ENCODE measurements at places on chromosomes 11 and 22.

DNA sequence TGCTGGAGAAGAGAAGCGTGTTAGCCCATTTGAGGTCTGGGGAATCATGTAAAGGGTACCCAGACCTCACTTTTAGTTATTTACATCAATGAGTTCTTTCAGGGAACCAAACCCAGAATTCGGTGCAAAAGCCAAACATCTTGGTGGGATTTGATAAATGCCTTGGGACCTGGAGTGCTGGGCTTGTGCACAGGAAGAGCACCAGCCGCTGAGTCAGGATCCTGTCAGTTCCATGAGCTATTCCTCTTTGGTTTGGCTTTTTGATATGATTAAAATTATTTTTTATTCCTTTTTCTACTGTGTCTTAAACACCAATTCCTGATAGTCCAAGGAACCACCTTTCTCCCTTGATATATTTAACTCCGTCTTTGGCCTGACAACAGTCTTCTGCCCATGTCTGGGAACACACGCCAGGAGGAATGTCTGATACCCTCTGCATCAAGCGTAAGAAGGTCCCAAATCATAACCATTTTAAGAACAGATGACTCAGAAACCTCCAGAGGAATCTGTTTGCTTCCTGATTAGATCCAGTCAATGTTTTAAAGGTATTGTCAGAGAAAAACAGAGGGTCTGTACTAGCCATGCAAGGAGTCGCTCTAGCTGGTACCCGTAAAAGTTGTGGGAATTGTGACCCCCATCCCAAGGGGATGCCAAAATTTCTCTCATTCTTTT, 65.2 kb downstream of the ALX4 start:
- DNase-seq, result no peak

DNA sequence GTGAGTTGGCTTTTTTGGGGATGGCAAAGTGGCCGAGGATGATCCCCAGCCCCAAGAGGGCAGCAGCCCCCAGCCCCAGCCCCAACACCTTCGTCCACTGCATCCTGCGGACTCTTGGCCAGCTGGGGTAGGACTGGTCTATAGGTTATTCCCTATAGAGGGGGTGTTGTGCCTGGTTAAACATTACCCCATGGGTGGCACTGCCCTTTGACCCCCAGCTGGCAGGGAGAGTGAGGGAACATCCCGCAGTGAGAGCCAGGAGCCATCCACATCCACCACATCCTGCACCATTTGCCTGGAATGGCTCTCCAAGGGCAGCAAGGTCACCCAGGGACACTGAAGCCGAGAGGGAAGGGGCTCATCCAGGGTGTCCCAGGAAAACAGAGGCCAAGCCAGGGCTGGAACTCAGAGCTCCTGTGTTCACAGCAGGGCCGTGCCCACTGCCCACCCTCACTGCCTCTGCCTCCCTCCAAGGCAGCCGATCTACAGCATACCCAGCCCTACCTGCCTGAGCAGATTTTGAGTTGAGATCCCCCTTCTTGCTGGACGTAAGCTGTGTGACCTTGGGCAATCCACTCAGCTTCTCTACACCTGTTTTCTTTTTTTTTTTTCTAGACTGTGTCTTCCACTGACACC, at the start of gene NAALADL1:
Gene NAALADL1 (minus strand): TSS at position 135 of the 636 bp plus-strand sequence. CDS start 32 bp downstream, at position 103.
- DNase-seq, result no peak

DNA sequence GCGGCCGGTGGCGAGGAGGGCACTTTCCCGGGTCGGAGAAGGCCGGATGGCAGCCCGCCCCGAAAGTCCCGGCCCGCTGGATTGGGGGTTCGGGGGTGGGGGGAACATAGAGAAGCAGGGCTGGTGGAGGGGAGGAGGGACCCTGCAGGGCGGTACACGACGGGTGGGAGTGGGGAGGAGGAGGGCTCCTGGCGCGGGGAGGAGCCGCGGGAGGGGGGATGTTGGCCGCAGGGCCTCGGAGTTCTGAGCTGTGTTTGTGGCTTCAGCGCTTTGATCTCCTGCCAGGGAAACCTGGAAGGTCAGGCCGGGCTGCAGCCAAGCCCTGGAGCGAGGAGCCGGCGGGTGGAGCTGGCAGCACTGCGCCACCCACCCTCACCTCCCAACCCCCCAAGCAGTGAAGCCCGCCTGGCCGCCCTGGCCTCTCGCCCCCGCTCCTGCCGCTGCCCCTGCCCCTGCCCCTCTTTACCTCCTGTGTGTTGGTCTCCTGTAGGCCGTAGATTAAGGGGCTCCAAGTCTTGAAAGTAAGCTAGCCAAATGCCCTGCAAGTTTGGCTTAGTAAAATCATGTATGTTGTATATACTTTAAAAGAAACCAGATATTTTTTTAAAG, 30.9 kb downstream of the C22orf31 start:
- DNase-seq, result no peak

- DNase-seq, result no peak
Observed at GRCh38 chr11:120606211-120607010, 94.9 kb downstream of the GRIK4 start.

DNA sequence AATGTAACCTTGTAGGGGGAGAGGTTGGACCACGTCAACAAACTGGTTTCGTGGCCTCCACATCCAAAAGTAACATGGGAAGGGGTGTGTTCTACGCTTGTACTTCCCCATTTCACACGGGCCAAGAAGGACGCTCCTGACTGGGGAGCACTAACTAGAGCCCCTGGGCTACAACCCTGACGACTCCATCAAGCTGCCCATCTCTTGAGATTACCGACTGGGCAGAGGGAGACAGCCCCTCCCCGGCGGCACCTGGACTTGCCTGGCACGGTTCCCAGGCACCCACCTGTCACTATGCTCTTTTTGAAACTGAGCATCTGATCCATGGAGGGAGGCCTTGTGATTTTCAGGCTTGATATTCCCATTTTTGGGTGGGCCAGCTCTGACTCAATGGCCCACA, 68.5 kb downstream of the SHANK2 start:
- DNase-seq, result no peak

GRCh38 chr22:27557286-27558008, 244.1 kb downstream of the MN1 start:
- no peak for DNase-seq

DNA sequence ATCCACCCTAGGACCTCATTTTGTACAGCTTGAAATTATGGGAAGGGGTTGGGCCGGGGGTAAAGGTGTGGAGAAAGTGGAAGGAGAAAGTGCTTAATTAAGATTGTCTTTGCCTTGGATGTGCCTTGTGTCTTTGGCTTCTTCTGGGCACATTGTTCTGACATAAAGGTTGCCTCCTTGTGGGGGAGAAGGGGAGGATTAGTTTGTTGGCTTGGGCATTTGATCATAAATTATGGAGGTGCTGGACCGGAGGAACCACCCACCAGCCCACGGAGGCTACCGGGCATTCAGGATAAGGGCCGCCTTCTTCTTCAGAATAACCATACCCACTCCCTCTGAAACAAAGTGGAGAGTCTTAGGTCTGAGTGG, 1.3 kb downstream of the PAFAH1B2 start:
- no peak for DNase-seq

DNA sequence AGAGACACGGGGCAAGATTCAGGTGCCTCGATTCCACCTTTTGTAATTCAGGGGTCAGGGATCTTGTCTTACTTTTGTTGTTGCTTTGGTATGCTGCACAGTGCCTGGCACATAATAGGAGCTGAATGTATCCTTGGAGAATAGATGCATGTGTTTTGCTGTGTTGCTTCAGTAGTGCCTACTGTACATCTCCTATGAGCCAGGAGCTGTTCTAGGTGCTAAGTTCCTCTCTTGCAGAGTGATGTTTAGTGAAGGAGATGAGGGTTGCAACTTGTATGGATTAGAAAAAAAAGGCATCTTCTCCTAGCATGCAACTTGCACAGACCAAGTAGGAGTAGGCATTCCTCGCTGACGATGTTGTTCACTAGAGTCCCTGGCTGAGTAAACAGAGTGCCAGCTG, 555.4 kb downstream of the NTM start:
- no peak for DNase-seq

DNA sequence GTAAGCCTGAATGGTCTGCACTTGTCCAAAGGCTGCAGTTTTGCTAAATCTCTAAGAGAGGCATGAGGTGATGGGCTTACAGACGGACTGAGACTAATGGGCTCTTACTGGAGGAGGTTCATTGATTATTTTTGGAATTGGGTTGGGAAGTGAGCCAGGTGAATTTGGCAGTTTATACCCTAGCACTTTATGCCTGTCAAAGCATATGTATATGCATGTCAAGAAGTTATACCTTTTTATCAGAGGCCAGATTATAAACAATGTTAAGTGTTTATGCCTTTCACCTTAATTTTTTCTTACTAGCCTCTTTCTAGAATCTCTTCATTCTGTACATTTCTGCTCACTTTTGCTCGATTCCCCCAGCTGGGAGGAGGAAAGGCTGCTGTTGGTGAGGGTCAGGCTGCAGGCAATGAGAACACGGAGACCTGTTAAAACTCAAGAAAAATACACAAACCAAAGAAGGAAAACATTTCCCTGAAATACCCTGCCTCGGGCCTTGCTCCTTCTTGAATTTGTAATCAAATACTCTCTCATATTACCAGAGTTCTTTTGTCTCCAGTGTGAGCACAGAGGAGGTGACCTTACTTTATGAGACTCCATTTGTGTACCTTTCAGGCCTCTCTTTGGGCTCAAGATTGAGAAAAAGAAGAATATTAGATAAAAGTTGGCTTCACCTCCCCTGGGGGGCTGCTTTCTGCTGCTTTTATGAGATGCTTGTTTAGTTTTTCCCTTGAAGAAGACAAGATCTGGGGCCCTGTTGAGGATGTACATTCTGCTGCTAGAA, 19.6 kb downstream of the NAT10 start:
- DNase-seq, result no peak

DNA sequence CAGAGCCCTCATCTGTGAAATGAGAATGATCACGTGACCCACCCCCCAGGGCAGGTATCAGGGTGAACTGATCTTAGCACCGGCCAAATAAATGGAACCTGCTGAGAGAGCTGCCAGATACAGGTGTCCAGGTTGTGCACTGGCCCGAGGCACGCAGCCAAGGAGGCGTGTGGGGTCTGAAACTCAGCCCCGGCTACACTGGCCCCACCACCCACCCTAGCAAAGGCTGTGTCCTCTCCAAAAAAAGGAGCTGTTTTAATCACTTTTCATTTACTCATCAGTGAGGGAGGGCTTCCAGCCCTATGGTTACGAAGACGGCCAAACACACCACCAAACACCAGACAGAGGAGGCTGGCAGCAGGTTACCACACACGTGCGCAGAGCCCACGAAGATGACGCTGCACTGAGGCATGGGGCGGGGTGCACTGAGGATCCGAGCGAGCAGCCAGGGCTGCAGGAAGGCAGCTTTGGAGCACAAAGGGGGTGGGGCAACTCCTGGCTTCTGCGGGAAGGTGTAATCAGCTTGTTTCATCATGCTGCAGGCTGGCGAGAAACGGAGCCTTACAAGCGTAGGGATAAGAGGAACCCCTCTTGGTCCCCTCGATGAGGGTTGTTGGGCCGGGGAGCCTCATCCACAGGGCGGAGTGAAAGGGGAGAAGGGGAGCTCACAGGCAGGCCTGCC, 19.5 kb upstream of the SLC22A12 start:
- no peak for DNase-seq

GRCh38 chr11:67054836-67055523, 1.7 kb upstream of the RHOD start:
- peak; percentile 35 for DNase-seq

DNA sequence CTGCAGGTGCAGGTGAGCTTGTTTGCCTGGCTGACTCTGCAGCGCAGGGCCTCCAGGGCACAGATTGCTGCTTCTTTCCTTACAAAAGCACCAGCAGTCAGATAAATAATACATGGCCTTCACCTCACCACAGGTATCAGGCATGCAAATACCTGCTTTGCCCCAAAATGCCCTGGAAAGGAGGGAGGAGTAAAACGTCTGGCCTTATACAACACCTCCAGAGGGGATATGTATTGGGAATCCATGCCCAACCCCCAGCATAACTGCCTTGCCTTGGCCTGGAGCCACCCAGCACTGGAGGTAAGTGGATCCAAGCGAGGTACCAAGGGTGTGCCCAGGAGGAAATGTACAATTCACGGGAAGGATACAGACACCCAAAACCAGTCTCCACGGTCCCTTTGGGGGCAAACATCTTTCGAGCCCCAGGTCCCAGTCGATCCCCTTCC, 860 bp downstream of the TMEM184B start:
- DNase-seq, result no peak

GRCh38 chr11:65712633-65713076, 603 bp downstream of the KAT5 start:
- DNase-seq, result no peak

DNA sequence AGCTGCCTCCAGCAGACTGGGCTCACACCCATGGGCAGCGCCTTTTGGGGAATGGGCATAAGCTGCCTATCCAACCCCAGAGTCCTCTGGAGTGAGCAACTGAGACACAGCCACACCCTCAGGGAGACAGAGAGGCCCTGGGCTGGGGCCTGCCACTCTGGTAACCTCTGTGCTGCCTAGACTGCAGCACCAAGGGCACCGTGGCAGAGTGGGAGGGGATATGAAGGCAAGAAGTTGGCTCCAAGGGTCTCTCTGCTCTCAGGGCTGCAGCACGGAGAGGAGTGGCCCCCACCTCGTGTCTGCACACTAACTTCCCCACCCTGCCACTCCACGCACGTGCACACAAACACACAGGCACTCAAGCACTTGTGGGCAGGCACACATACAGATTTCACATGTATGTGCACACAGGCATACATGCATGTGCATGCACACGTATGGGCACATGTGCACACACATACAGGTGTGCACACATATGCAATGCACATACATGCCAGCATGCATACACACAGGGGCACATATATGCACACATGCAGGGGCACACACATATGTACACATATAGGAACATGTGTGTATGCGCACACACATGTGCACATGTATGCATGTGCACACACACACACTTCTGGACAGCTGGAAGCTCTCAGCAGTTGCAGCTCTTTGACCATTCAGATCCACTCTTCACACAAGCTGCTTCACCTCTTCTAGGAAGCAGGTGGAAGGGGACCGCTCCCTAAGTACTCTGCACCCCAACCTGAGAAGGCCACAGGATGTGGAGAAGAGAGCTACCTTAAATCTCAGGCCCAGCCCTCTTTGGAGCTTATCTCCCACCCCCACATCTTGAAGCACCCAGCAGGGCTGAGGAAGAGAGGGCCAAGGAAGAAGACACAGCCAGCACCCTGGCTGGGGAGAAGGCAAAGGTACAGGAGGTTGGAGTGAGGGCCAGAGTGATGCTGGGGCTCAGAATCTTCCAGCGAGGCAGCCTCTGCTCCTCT, 4.3 kb downstream of the IGSF9B start:
- DNase-seq, result no peak

DNA sequence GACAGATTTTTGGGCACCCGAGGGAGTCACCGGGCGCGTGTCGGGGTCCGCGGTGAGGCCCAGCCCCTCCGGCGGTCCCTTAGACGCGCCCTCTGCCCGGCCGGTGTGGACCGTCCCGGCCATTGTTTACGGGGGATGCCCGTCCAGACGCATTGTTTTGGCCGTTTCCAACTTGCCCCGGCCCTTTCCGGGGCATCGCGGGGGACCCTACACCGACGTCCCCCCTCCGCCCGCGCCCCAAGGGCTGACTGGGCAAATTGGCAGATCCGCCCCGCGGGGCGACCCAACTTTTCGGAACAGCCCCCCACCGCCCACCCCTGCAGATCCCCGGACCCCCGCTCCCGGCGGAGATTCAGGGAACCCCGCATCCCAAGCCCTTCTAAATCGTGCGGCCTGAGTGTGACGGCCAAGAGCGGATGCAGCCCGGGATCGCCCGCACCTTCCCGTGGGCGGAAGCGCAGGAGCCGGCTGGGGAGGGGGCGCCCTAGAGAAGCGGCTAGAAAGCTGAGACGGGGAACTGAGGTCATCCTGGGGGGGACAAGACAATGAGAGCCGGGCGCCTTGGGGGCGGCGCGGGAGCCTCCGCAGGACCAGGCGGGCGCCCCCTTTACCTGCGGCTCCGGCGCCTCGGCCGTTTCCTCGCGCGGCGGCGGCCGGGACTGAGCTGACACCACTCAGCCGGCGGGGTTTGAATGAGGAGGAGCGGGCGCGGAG, 17.1 kb upstream of the CCT8L2 start:
- DNase-seq, result no peak
